ENCODE measurements at places on chromosomes 4 and X.

GRCh38 chrX:153190381-153190780 is 11.3 kb downstream of the MAGEA1 start:
- DNase-seq = no peak

GRCh38 chr4:122899682-122900081 is 22.7 kb downstream of the NUDT6 start:
- DNase-seq = no peak

DNA sequence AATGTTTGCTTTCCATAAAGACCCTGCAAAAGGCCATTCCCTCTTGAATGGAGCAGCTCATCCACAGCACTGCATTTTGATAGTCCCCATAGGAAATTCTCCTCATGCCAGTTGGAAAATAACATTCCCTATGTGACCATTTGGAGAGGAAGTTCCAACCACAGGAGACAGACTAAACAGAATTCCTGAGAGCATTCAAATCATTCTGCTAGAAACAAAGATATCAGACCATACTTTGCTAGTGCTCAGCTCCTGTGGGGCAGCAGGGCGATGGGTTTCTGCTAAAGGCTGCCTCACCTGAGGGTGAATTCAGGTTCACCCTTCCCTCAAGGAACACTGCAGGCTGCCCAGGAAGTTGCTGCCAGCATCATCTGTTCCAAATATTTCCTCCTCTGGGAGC is 58.8 kb downstream of the LNX1 start:
- DNase-seq = no peak

- DNase-seq = no peak
These were observed 101.8 kb downstream of the RASGEF1B start for GRCh38 chr4:81369886-81370285.

DNA sequence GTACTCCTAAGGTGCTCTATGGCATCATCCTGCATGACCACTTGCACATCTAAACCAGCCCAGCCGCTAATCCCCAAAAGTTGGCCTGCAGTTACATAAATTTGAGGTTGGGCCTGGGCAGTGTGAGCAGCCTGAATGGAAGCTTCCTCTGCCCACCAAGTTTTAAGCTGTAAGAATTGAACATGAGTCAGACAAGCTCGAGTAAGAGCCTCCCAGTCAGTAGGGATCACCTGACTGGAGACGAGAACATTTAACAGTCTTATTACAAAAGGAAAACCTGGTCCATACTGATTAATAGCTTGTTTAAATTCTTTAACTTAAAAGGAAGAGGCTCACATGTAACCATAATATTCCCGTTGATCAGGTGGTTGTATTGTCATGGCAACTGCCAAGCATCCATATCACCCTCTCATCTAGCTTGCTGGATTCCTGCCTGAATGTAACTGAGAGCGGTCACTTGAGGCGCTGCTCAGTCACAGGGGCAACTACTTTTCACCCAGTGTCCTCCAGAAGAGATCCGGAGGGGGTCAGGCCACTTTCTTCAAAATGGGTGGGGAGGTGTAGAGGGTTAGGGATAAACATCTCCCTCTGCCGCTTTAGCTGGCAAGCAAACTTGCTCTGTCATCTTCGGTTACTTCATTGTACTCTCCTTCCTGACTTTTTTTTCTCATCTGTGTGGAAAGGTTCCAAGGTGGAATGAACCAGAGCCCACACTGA is 56.6 kb upstream of the WDR1 start:
- no peak for DNase-seq

GRCh38 chr4:121829511-121829910 is 5.8 kb upstream of the CCNA2 start:
- no peak for DNase-seq

DNA sequence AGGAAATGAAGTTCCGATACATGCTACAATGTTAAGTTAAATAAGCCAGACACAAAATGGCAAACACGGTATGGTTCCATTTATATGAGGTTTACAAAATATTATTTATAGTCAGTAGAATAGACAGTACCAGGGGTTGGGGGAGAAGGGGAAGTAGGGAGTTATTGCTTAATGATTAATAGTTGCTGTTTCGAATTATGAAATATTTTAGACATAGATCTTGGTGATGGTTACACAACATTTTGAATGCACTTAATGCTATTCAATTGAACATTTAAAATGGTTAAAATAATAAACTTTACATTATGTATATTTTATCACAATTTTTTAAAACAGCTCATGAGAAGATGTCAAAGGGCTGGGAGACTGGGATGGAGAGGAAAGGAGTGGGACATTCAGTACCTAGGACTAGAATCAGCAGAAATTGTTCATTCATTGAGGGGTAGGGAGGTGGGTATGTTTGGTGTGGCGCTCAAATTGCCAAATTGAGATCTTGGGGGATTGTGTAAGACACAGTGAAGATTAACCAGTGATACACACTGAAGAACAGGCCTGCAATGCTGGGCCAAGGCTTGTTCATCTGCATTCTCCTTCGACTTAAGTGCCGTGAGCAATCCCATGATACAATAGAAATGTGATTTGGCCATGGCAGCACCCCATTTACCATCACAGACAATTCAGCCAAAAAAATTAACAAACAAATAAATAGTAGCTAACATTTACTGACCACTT is 165.6 kb upstream of the GALNT7 start:
- no peak for DNase-seq

DNA sequence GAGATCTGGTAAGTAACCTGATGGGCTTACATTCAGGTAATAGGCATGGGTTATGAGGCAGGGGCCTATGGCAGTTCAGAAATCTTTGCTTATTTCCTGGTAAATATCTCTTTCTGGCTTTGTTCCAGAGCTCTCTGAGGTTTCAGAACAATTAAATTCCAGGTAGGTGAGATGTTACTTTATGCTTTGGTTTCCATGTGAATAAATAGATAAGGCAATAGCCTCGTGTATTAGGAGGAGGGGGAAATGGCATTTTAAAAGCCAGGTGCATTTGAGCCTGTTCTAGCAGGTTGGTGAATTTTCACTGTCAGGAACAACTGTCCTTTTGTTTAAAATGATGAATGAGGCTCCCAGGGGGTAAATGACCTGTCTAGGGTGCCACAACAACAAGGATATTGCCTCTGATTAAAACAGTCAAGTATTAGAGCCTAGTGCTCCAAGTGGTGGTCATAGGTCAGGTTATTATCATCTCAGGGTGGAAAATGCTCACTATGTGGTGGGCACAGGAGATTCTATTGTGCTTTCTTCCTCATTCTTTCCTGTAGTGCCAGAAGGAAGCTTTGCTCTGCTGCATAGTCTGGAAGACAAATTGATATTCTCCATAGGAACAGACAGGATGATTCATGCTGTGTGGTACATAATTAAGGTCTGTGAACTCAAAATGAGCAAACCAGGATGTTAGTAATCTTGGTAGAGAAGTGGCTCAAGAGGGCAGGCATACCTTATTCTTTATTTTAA is 296.2 kb downstream of the INPP4B start:
- no peak for DNase-seq

- no peak for DNase-seq
These were observed 242.9 kb downstream of the DCLK2 start for GRCh38 chr4:150321113-150321512.

DNA sequence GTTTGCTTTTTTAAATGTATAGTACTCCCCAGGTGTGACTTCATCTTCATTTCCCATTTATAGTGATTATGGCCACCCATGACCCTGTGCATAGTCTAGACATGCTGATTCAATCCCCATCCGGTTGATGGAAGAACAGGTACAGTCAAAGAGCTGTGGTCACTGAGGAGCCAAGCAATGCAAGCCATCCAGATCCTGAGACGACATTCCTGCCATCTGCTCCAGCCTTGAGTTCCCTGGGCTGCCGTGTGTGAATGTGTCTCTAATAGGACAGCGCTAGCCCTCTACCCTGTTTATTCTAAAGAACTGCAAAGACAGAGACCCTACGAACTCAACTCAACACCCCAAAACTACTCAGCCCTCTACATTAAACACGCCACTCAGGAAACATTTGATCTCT is 1.7 kb downstream of the KCNIP4 start:
- DNase-seq = no peak

DNA sequence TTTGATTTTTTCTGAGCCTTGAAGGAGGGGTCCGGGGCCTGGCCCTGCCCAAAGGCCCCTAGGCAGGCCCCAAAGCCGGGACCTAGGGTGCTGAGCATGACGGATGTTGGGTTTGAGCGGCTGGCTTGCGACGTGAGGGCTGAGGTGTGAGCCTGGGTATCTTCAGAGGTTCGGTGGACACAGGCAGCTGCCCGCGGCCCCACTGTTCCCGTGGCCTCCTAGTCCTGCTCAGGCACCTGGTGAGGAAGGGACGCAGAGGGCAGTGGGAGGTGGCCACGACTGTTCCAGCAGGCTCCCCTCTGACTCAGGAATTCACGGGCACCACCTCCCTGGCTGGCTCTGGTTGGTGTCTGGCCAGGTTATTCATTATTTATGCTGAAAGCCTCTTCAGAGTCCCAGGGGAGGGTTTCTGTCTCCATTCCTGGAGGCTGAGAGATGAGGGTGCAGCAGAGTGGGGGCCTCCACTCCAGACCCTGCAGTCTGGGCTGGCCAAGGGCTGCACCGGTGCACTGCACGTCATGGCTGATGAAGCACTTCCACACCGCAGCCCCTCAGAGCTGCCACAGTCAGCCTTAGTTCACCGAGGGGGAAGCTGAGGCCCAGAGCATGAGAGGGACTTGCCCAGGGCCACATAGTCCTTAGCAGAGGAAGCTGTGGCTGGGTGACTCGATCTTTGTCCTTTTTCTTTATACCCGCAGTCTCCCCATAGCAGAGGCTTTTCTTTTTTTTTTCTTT is 2.2 kb downstream of the MSANTD1 start:
- no peak for DNase-seq

DNA sequence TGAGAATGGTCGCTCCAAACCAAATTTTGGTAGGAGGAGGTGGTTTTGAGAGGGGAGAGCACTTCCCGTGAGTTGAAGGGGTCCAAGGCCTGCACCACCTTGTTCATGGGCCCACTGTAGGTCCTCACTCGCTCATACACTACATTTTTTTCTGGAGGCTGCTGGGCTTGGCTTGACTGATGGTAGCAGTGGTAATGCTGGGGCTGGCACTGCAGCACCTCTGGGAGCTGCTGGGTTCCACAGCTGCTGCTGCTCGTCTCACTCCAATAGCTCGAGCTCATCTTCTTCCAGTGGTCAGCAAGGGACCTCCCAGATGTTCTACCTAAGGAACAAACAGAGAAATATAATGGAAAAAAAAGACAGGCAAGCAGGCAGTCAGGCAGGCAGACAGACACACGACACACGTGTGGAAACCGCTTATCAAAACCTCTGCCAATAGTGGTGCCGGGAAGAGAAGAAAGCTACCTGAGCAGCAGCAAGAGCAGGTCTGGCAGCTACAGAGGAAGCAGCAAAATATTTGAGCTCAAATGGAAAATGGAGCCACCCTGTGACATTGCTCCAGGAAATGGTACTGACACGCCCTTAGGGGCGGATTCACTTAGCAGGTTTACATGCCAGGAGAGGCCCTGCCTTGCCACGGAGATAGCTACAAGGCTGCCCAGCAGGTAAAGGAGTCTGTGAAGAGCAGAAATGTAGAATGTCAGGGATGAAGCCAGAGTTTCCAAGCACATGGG is at the start of gene POF1B:
TSS of gene POF1B (minus strand) at position 492 of the 734 bp plus-strand sequence. CDS start at position 281, 211 bp downstream.
- no peak for DNase-seq

DNA sequence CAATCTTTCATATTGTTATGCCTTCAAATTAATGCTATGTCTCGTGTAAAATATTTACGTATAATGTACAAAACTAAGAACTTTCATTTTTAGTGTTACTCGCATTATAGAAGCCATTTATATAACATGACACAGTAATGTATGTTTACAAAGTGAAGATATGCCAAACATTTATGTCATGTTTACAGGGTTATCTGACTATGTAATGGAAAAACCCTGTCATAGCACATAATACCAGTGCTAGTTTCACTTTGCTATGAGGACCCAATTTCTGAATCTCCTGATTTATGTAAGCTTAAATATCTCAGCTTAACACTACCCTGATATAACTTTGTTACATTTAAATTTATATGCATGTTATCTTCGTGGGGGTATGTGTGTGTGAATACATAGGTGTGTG is 233.1 kb downstream of the FAT4 start:
- DNase-seq = no peak

DNA sequence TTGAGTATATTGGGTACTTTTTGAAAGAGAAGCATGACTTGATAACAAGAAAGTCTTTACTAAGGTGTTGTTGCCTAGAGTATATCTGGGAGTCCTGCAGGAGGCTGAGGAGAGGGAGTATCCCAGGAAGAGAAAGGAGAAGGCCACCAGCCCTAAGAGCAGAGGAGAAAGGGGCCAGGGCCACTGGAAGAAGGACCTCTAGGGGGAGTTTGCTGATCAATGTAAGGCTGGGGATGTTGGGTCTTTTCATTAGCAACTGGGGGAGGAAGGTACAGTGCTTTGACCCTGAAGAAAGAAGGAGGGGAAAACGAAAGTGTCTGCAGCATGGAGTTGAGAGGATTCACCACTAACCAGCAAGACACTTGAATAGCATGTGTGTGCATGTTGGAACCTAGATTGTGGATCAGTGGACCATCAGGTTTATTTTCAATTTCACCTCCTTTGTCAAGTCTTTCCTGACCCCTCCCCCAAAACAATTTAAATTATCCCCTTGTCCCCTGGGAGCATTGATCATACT is 4.5 kb downstream of the SMIM9 start:
- DNase-seq = no peak

GRCh38 chrX:9466124-9466495 is 1.3 kb downstream of the TBL1X start:
- no peak for DNase-seq

GRCh38 chrX:35166023-35166422 is 223.4 kb downstream of the FAM47B start:
- no peak for DNase-seq

DNA sequence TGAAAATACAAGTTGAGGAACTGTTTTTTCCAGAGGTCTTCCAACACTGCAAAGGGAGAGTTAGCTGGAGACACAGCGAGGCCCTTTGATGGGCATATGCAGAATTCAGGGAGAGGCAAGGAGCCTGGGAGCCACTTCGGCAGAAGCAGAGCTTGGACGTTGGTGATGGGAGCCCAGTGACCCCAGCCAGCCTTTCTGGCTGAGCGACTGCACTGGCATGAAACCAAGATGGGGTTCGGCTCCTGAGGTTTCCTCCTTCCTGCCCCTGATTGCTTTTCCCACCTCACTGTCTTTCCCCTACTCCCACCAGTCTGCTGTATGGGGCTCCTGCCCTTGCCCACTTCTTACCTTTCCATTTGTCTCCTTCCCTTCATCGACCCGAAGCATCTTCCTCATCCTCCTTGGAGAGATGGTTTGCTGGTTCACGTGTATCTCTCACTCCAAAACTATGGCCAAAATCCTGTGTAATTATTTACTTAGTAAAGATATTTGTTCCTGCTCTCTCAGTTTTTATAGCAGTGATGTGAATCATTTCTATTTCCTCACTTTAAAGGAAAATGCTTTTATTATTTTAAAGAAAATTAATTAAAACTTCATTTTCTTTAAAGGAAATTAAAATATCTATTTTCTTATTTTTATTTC is 100.5 kb downstream of the NFKB1 start:
- DNase-seq = no peak
